Activated CD4-positive, CD25-positive, alpha-beta regulatory T cell (primary cell): ENCODE measurements at places on chromosomes 7 and 10.

- DNase-seq, result no peak
Measured at GRCh38 chr7:116647861-116648260, 24.1 kb upstream of the MET start.

DNA sequence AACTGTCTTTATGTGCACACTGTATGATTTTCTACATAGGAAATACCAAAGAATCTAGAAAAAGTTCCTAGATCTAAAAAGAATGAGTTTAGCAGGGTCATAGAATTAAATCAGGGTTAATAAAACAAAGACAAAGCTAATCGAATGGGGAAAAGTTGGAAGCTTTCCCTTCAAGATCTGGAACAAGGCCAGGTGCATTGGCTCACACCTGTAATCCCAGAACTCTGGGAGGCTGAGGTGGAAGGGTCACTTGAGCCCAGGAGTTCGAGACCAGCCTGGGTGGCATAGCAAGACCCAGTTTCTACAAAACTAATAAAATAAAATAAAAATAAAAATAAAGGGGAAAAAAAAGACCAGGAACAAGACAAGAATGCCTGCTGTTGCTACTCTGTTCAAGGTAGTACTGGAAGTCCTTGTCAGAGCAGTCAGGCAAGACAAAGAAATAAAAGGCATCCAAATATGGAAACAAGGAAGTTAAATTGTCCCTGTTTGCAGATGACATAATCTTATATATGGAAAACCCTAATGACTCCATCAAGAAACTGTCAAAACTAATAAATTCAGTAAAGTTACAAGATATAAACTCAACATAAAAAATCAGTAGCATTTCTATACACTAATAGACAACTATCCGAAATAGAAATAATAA, 76.1 kb upstream of the RHEB start:
- DNase-seq, result no peak

GRCh38 chr7:129670656-129671055, 59.1 kb downstream of the NRF1 start:
- no peak for DNase-seq

- no peak for DNase-seq
Measured at GRCh38 chr10:108736111-108736510, 1187.2 kb downstream of the XPNPEP1 start.

GRCh38 chr7:144384071-144384470, 19.4 kb downstream of the NOBOX start:
- no peak for DNase-seq

GRCh38 chr10:24462889-24463552, 254.1 kb downstream of the KIAA1217 start:
- DNase-seq, result no peak

DNA sequence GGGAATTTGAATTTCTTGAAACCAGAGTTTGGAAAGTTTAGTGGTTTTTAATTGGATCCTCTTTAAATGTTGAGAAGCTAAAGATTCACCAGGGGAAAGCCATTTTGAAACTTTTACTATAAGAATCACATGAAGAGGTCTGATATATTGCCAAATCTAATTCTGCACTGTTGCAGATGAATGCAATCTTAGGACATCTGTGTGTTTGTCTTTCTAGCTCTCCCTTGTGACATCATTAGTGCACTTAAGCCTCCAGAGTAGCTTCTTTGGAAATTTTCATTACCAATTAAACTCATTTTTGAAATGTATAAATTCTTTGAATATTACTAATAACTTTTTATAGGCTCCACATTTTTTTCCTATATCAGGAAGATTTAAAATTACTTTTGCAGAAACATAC, 160.2 kb downstream of the BICC1 start:
- no peak for DNase-seq
